ENCODE measurements at places on chromosomes 3 and 15.

DNA sequence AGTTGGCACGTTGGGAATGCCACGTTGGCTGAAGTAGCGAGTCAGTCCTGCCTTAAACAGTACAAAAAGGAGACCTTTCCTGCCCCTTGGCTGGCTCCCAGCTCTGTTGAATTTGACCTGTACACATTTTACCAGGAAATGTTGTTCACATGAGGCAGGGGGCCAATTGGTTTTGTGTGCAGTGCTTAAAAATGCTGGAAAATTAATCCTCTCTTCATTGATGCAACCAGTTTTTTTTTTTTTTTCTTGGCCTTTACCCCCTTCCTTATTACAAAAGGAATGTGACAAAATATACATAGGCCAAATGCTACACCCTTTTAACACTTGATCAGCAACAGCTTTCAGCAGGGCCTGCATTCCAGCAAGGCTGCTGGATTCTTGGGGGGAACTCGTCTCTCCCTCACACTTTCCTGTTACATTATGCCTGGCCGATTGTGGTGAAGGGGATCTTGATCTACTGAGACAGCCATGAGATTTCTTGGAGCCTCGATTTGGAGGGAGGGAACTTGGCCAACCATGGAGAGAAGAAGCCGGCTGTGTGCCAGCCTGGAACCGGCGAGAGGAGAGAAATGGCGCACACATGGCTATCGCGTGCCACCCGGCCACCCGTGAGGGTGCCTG is 93.1 kb downstream of the DNASE1L3 start:
- no peak for DNase-seq

- DNase-seq, result no peak
Measured at GRCh38 chr15:67134067-67134838, 68.9 kb downstream of the SMAD3 start.

- peak; percentile 42 for DNase-seq
Measured at GRCh38 chr3:97821287-97821773, 481 bp upstream of the CRYBG3 start.

GRCh38 chr3:176961916-176962315 is 235.4 kb downstream of the TBL1XR1 start:
- DNase-seq, result no peak

DNA sequence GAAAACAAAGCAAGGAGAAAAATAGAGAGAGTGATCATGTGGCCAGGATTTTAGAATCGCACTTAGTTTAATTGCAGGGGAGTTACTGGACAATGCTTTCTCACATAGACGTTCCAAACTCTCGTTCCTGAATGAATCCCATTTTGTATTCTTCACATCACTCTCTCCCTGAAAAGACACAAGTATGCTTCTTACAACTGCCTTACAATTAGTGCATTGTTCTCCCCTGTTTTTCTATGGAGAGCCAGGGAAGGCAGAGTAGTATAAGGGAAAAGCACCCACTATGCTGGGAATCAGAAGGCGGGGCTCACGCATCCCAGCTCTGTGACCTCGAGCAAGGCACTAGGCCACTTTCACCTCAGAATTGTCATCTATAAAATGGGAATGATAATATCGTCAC is 14.4 kb downstream of the TMOD2 start:
- no peak for DNase-seq

GRCh38 chr3:139519998-139520737 is 19.4 kb downstream of the RBP1 start:
- DNase-seq, result no peak

GRCh38 chr15:101637516-101637915 is 14.7 kb downstream of the TM2D3 start:
- DNase-seq, result no peak

DNA sequence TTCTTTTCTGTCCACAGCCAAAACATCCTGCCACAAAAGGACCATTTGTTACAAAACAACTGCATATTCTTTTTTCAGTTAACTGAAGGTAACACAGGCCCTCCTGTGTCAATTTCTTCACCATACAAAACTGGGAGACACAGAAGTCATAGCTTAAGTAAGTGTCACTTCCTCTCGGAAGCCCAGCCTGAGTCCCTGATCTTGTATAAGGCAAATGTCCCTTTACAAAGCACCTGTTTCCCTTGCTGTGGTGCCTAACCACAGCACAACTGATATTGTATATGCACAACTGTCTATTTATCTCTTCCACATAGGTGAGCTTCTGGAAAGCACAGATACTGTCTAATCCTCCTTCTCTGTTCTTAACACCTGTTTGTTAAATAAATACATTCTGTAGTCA is 293.7 kb downstream of the FHIT start:
- no peak for DNase-seq

- DNase-seq, result no peak
Measured at GRCh38 chr3:2148561-2149340, 50.1 kb downstream of the CNTN4 start.

DNA sequence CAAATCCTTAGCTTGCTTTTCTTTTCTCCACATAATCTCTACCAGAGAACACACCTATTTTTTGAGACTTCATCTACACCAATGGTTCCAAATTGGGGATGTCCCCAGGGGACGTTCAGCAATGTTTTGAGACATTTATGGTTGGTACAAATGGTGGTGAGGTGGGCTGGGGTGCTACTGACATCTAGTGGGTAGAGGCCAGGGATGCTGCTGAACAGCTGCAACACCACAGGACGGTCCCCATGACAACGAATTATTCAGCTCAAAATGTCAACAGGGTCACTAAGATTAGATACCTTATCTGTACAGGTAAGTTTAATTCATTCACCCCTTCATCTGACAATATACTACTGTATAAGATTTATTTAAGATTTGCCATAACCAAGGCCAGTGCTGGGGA is 14.4 kb downstream of the GK5 start:
- peak; percentile 9 for DNase-seq

DNA sequence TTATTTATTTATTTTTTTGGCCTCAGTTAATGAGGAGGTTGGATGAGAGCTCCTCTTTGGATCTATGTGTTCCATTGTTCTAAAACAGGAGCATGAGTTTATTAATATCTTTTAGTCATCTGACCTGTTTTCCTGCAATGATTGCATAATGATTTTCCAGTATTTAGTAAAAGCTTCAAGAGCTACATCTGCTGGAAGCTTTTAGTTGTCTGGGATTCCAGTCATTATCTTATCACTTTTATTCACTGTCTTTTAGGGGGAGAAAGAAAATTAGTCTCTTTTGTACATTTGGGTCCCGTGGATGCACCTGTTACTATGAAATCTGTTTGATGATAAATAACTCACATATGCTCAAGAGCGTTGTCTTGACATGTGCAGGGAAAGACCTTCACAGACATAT is 1270.0 kb downstream of the ROBO1 start:
- DNase-seq, result peak; percentile 47

DNA sequence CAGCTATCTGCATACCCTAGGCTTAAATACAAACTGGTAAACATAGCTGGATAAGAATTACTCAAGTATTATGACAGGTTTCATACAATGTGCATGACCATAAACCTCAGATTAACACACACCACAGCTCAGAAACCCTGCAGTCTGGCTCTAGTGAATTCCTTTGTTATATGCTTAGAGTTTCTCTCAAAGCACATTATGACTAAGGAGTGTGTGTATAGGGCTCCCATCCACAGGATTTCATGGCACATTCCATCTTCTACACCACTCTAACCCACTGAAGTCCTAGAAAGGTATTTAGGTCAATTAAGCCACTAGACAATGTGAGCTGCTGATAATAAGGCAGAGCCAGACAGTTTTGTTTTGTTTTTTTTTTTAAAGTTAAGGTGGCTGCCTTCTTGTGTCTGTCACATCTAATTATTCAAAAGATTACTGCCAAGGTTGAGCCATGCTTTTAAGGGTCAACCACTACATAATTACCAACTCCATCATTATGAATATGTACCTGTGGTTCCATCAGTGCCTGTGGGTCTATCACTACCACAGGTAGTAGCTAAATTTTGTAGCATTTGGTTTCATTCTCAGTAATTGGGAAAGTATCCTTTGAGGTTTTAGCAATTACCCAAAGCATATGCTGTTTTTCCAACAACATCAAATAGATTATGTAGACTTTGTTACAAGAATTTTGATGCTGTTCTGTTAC is 107.0 kb downstream of the ALCAM start:
- DNase-seq, result no peak

GRCh38 chr15:62964251-62964650 is 78.3 kb upstream of the TPM1 start:
- DNase-seq, result no peak

DNA sequence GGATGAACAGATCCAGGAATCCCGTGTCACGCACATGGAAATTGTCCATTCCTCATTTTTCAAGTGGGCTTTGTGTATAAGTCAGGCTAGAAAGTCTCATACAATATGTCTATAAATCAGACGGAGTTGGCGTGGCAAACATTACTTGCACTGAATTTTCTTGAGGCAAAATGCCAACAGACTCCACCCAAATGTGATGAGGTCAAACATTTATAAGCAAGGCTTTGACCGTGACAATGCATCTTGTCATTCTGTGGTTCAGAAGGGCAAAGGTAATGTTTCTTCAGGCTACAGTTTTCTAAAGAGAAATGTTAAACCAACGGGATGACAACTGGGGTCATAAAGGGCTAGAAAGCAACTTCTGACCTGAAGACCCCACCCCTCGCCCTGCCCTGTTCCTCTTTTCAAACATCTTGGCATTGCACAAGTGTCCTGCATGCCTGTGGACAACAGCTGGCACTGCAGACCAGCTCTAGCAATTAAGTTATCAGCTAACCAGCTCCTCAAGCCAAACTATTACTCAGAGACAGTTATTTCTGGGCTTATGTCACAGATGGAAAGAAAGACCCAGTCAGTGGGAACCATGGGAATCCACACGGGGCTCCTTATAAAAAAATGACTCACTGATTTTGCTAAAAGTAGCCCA is 36.5 kb upstream of the SPTBN5 start:
- DNase-seq, result no peak

GRCh38 chr3:177646749-177647148 is 449.5 kb upstream of the TBL1XR1 start:
- no peak for DNase-seq

GRCh38 chr3:155753038-155753639 is 8.3 kb upstream of the PLCH1 start:
- DNase-seq, result peak; percentile 63

DNA sequence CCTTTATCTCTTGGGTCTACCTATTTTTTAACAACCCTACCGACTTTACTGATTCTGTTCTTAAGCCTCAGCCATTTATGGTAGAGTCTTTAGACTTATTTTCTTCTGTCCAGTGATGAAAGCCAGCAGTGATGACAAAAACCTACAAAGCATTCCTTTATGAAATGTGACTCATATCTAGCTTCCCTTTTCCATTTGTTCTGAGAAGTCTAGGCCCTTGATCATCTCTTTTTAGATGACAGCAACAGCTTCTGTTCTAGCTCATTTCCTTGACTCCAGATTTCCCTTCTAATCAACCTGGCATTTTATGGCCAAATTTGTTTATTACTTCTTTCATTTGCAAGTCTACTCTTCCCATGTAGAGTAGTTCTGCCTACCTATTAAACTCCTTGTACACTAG is 36.1 kb downstream of the CFAP44 start:
- DNase-seq, result no peak

DNA sequence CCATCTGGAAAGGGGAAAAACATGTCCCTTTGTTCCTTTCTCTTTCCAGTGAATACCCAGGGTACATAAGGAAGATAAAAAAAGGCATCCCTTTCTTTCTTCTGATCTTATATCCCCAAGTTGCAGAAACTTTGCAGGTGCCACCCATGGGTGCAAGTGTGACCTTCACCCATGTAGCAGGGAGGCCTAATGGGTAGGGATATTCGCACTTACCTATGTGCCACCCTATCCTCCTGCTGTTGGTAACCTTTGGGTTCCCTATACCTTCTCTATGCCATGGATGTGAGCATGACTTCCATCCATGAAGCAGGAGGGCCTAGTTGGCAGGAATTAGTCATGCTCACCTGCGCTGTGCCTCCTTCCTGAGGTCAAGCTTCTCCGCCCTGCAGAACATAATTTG is 59.2 kb upstream of the C15orf39 start:
- DNase-seq, result no peak

GRCh38 chr3:173007079-173007723 is 133.8 kb downstream of the SPATA16 start:
- DNase-seq, result no peak

DNA sequence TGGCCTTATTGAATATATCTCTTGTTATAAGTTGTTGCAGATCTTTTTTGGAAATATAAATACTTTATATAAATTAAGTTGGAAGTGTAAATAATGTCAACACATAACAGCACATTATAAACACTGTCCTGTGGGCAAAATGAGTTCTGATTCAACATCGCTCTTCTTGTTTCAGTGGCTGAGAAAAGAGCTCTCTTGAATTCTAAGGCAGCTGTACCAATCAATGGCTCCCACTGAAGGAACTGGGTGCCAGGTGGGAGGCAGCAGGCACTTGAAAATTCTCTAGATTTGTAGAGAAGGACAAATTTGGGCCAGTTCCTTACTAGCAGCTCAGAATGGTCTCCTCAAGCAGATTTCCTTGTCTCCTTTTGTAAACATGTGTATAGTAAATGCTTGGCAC is 45.6 kb downstream of the CHST2 start:
- DNase-seq, result no peak

DNA sequence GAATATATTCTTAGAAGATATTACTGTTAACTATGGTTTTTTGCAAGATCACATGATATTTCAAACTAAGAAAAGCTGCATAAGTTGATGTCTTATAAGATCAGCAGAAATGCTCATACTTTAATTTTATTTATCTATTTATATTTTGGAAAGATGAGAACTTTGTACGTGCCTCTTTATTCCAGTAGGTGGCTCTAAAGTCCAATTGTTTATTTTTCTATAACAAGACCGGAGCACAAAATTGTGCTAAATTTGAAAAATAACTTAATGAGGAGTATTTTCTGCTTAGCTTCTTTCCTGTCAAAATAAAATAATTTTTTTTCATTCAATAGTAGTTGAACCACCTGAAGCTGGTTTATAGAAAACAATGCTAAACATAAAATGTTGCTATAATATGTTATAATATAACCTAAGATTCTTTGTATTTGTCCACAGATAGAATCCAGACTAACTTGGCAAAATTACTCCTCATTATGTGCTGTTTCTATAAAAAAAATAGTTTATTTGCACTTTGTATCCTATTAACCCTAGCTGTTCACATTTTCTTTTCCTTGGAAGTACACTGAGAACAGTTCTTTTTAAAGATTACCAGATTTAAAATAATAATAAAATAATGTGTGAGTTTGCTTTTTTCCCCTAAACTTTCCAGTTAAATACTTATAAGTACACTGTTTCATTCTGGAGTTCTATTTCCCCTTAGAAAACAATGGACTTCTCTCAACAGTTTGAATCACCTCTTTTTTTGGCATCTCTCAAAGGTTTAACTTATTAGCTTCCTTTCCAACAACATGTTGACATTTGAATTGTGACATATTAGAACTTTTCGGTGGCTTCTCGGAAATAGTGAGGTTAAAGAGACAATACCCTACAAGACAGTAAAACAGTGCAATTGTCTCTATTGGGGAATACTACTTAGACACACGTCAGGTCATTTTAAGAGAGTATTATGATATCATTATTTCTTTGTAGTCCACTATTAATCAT is 530.0 kb downstream of the MECOM start:
- DNase-seq, result peak; percentile 19

DNA sequence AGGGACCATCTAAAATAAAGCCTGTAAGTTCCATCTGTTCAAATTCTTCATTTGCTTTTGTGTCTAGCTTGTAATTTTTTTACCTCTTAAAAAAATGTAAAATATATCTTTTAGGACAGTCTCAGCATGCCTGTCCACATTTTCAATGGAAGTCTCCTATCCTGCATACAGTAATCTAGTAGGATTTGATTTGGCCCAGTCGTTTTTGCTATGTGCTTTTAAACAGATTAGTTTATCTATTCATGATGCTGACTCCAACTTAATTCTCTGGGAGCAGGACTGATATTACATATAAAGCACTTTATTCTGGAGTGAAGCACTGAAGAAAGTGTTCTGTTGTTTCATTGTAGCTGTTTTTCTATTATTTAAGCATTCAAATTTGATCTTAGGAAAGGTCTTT is 38.9 kb upstream of the CFAP20DC start:
- no peak for DNase-seq

All from NCI-H2081 (cell line).